ENCODE measurements at places on chromosomes 16 and 17. TPM values are rescaled to one million over a fixed set of nuclear protein-coding genes. Genes with fewer than 3 reads are reported as not detected.

Gene HAS3
- 1.8 TPM for total RNA-seq

Gene GP2
- not detected for total RNA-seq

DNA sequence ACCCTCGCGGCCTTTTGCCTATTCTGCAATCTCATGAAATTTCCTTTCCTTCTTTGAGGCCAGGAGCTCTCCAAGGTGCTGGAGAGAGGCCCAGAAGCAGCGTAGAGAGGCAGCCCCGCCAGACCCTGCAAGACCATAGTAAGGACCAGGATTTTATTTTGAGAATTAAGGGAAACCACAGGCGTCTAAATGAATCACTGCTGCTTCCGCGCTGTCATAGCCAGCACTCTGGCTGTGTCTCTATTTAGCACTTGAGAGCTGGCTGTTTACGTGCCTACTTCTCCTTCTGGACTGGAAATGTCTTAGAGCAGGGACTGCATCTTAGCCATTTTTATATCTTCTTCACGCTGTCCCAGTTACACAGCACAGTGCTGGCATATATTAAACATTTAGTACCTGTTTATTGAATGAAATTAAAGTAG is 37.6 kb upstream of the PIRT start:
- H3K4me1 ChIP-seq = no peaks in the 10 kb centered on the region
- H3K36me3 ChIP-seq = no peaks in the 10 kb centered on the region
- no peak overlapping the region for H3K27ac ChIP-seq
- no peaks in the 10 kb centered on the region for H3K27me3 ChIP-seq
- DNase-seq = no peak

DNA sequence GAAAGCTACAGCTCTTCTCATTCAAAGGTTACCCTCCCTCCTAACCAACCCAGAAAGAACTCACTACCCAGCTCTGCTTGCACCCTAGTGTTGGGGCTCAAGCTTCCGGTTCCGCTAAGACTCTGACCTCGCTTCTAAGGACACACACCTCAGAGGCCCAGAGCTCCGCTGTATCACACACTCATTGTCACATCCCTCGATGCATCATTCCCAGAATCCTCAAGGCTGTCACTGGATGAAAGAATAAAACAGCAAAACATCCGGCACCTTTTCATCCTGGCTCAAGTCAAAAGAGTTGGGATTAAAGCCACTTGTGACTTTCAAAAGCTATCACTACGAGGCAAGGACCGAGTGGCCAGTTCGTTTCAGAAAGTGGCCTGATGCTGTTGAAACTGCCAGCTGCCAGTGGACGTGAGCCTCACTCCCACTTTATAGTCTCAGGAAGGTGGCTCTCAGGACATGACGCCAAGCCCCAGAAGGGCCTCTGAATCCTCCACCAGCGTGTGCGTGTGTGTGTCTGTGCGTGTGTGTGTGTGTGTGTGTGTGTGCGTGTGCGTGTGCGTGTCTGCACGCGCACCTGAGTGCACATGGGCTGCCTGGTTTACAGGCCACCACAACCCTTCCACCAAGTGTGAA is 29.0 kb downstream of the ZFHX3 start:
- peak overlapping the region; percentile 78 for H3K27ac ChIP-seq
- H3K36me3 ChIP-seq = no peaks in the 10 kb centered on the region
- no peak for DNase-seq
- no peak overlapping the region for H3K4me3 ChIP-seq
- H3K4me1 ChIP-seq = peaks cover 30% of the 10 kb centered on the region
- no peaks in the 10 kb centered on the region for H3K27me3 ChIP-seq

- H3K27ac ChIP-seq = no peak overlapping the region
- H3K36me3 ChIP-seq = no peaks in the 10 kb centered on the region
- no peaks in the 10 kb centered on the region for H3K4me1 ChIP-seq
- no peak overlapping the region for H3K4me3 ChIP-seq
- no peaks in the 10 kb centered on the region for H3K27me3 ChIP-seq
- no peak for DNase-seq
These were observed 15.4 kb upstream of the KRT17 start for GRCh38 chr17:41639492-41640473.

Measured in endothelial cell of umbilical vein (primary cell).